ENCODE measurements at places on chromosomes 12 and 14. TPM values are rescaled to one million over a fixed set of nuclear protein-coding genes. Genes with fewer than 3 reads are reported as not detected.

Gene PIWIL1
- not detected for total RNA-seq

Gene STRAP
- total RNA-seq, result 166 TPM

Gene LRRC10
- total RNA-seq, result not detected

Gene PPHLN1
- total RNA-seq, result 97.5 TPM

Gene RNF212B
- not detected for total RNA-seq

All from activated CD4-positive, alpha-beta T cell treated with anti-CD3 and anti-CD28 coated beads, Interleukin-2, amount 10 ng/mL, durations not matched to agents 24 days and 14 days (primary cell).